NCI-H524 treated with DMSO at 0.1 percent for 48 hours (cell line): ENCODE measurements at places on chromosomes 3 and 15.

- no peak for DNase-seq
Observed at GRCh38 chr3:29011966-29012365, 268.9 kb upstream of the RBMS3 start.

- no peak for DNase-seq
Observed at GRCh38 chr3:196149375-196149774, 61.8 kb downstream of the ZDHHC19 start.

DNA sequence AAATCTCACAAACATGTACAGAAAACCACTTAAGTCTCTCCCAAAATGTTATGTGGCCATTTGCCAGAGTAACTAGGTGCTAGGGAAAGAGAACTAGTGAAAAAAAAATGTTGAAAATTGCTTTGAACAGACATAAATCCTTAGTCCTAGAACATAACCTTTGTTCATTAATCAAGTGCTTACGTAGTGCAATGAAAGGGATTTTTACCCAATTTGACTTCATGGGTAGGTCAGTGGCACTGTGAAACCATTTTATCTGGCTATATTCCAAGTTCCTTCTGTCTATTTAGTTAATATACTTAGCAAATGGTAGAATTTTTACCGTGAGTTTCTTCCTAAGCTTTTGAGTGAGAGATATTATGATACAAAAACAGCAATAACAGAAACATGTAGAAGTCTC lies 209.4 kb downstream of the DIPK2A start:
- DNase-seq: no peak

GRCh38 chr3:108036984-108037741 lies 53.7 kb downstream of the CD47 start:
- DNase-seq: peak; percentile 93

GRCh38 chr15:98286831-98287230 lies 326.3 kb downstream of the ARRDC4 start:
- DNase-seq: no peak
